ENCODE measurements at places on chromosomes 3 and 15. TPM values are rescaled to one million over a fixed set of nuclear protein-coding genes. Genes with fewer than 3 reads are reported as not detected.

Gene SLC2A2
- not detected for total RNA-seq

DNA sequence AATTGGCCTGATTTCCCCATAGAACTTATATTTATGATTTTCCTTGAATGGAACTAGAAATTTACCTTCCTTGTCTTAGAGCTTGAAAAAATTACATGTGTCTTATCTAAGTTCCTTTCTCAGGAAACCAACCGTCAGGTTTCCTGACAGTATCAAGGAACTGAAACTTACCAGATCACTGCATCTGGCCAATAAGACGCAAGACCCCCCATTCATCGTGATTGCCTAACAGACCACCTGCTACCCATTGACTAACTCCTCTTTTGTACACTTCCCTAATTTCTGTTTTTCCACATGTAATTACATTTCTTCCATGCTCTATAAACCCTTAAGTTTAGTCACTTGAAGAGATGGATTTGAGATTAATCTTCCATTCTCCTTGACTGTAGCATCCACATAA is 517.2 kb upstream of the CBLB start:
- DNase-seq: peak; percentile 72

Gene TRPM1
- total RNA-seq: not detected

- DNase-seq: no peak
Observed at GRCh38 chr3:114884213-114884923, 262.7 kb downstream of the ZBTB20 start.

DNA sequence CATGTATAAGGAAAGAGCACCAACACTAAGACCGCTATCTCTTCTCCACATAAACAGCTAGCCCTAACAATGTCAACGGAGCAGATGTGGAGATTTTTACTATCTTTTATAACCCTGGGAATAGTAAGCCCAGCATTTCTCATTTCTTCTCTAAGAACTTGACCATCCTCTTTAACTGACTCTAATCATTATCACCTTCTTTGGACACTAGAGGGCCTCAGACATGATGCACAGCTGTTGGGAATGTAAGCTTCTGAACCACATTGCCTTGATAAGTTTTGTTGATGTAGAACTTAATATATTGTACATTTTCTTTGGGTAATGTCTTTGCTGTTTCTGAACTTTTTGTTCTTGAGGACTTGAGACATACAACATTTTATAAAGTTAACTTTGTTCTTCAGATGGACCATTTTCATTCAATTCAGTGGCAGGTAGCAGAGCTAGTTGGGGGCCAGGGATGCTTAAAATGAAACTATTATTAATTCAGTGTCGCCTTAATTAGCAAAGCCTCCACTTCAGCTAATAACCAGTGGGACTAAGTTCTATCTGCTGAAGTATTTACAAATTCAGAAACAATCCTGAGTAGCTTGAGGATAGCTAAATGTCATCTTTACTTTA is 9.6 kb upstream of the TAGLN3 start:
- peak; percentile 83 for DNase-seq

Gene RPP25
- 8.1 TPM for total RNA-seq

- no peak for DNase-seq
Observed at GRCh38 chr3:195208183-195208582, 62.8 kb downstream of the XXYLT1 start.

All from Karpas-422 (cell line).